ENCODE measurements at places on chromosomes 13 and 19.

GRCh38 chr19:3697671-3698385 is 2.4 kb downstream of the PIP5K1C start:
- no peak for DNase-seq

DNA sequence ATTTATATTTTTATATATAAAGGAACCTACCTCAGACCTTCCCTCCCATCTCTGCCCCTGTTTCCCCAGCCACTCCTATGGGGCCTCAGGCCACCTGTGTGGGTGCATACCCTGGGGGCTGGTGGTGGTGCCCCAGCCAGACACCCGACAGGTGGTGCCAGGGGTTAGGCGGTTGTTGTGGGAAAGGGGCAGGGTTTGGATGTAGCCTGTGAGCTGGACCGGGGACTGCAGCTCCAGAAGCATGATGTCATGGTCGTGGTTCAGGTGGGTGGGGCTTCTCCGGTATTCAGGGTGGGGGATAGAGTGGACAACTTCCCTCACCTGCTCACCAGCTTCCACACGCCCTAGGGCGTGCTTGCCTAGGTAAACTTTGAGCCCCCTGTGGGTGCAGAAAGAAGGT is 5.2 kb downstream of the KLK13 start:
- DNase-seq, result no peak

- peak; percentile 93 for DNase-seq
These were observed 874 bp downstream of the TRIM28 start for GRCh38 chr19:58544591-58545285.

- DNase-seq, result no peak
These were observed 31.1 kb upstream of the SIAH3 start for GRCh38 chr13:45882626-45883025.

DNA sequence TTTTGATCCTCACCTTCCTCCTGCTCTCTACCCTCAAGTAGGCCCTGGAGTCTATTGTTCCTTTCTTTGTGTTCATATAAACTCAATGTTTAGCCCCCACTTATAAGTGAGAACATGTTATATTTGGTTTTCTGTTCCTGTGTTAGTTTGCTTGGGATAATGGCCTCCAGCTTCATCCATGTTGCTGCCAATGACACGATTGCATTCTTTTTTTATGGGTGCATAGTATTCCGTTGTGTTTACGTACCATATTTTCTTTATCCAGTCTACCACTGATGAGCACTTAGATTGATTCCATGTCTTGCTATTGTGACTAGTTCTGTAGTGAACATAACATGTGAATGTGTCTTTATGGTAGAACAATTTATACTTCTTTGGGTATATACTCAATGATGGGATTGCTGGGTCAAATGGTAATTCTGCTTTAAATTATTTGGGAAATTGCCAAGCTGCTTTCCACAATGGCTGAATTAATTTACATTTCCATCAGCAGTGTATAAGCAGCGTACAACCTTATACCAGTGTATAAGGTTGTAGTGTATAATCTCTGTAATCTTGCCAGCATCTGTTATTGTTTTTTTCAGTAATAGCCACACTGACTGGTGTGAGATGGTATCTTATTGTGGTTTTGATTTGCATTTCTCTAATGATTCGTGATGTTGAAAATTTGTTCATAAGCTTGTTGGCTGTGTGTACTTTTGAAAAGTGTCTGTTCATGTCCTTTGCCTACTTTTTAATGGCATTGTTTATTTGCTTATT is 288.9 kb downstream of the KCNRG start:
- DNase-seq, result no peak

GRCh38 chr19:55086730-55087541 is 11.3 kb downstream of the EPS8L1 start:
- DNase-seq, result no peak

DNA sequence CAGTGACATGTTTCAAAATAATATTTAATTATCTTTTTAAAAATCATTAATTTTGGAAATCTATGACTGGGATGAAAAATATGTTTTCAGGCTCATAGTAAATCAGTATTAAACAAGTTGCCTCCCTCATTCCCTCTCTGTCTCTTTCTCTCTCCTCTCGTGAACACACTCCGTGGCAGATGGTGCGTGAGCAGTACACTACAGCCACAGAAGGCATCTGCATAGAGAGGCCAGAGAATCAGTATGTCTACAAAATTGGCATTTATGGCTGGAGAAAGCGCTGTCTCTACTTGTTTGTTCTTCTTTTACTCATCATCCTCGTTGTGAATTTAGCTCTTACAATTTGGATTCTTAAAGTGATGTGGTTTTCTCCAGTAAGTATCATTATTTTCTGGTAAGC is 22.7 kb downstream of the SGCG start:
- DNase-seq, result no peak

DNA sequence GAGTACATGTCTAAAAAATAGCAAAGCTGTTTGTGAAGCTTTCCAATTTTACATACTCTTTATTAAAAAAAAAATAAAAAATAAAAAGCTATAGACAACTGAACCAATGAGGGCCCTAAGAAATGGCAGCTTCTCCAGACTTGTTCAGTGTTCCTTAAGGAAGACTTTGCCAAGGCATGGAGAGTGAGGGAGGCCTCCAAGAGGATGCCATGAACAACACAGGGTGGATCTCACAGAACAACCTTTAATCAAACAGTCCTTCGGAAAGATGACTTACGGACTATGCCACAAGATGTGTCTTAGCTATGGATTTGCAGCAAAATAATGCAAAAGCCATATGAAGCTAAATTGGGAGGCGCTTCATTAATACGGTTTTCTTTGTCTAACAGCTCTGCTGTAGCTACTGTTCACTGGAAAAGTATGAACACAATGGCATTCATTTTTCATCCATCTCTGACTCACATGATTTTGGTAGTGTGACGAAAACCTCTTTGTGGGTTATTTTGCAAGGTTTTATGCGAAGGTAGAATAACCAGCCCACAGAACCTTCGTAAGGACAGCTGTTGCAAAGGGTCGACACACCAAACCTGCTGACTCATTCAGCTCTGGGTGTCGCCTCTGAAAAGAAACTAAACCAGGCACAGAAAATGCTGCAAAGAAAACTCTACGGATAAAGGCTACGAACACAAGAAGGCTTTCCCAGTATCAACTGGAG is 27.7 kb downstream of the EFNB2 start:
- no peak for DNase-seq

DNA sequence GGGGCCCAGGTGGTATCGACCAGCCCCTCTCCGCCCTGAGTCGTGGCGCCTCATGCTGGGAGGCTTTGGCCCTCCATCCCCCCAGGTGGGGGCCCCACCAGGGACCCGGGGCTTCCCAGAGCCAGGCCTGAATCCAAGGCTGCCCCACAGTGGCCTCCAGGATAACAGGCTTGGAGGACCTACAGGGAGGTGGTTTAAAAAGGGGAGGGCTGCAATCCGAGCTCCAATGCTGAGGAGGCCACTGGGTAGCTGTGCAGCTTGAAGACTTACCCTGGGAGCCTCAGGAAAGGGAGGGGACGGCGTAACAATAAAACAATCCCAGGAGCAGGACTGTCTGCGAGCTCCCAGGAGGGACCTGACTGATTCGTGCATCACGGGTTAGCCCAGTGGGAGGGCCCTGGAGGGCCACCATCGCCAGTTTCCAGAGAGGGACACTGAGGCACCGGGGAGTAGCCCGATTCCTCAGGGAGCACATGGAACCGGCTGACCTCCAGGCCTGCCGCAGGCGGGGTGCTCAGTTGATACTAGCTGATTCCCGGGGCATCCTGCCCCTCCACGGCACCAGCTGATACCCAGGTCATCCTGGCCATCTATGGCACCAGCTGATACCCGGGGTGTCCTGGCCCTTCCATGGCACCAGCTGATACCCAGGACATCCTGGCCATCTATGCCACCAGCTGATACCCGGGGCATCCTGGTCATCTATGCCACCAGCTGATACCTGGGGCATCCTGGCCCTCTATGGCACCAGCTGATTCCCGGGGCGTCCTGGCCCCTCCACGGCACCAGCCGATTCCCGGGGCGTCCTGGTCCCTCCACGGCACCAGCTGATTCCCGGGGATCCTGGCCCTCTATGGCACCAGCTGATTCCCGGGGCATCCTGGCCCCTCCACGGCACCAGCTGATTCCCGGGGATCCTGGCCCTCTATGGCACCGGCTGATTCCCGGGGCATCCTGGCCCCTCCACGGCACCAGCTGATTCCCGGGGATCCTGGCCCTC is 3.7 kb upstream of the C2CD4C start:
- DNase-seq, result no peak

GRCh38 chr13:37409756-37410155 is 188.8 kb downstream of the POSTN start:
- no peak for DNase-seq

DNA sequence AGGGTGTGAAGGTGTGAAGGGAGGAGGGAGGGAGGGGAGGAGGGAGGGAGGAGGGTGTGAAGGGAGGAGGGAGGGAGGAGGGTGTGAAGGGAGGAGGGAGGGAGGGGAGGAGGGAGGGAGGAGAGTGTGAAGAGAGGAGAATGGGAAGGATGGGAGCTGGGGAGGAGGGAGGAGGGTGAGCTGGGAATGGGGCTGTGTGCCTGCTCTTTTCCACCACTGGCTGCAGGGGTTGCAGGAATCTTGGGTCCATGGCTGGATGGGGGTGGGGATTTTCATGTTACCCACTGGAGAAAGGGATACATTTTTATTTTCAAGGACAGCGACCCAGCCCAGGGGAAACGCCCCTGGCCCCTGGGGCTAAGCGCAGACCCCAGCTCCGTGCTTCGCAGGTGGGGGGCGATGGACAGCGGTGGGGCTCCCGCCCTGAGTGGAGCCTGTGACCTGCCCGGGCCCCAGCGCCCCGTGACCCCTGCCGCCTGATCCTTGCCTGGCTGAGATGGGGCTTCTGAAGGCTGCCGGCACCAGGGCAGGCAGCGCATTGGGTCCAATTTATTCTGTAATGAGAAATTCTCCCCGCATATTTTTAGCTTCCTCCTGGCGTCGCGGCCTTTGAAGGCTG is 3.0 kb upstream of the EFNA2 start:
- no peak for DNase-seq

DNA sequence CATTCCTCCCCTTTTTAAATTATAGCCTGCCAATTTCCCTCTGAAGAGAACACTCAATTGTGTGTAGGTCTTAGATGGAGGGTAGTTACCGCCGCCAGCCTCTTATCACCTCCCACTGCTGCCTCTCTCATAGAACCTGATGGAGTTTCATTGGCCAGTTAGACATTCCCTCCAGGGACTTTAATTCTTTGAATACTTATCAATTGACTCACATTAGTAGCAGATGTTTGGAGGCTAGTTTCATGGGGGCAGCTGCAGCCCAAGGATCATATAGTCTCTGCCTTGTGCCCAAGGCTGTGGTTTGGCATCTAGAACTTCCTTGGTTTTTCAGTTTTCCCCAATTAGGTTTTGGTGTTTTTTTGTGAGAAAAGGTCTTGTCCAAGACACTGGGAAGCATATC is 318.9 kb upstream of the HTR2A start:
- no peak for DNase-seq

DNA sequence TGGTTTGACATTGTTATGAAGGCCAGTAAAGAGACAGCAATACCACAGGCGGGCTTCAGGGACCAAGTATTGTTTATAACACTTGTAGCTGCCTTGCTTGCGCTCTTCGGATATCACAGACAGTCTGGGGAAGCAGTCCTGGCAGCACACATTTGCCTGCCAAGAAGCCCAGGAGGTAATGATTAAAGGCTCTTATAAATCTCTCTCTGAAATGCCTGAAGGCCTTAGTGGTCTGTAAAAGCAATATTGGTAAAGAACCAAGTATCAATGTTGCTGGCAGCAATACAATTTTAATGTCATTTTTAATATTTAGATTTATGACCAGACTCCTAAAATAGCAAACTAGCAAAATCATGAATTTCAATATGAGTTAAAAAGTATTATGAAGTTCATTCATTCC is 1312.4 kb downstream of the PCDH9 start:
- no peak for DNase-seq

GRCh38 chr13:20953245-20953931 is 50.8 kb upstream of the XPO4 start:
- DNase-seq, result no peak

All from CD4-positive, alpha-beta T cell (primary cell).